T-cell (primary cell): ENCODE measurements at places on chromosomes 13 and 19.

DNA sequence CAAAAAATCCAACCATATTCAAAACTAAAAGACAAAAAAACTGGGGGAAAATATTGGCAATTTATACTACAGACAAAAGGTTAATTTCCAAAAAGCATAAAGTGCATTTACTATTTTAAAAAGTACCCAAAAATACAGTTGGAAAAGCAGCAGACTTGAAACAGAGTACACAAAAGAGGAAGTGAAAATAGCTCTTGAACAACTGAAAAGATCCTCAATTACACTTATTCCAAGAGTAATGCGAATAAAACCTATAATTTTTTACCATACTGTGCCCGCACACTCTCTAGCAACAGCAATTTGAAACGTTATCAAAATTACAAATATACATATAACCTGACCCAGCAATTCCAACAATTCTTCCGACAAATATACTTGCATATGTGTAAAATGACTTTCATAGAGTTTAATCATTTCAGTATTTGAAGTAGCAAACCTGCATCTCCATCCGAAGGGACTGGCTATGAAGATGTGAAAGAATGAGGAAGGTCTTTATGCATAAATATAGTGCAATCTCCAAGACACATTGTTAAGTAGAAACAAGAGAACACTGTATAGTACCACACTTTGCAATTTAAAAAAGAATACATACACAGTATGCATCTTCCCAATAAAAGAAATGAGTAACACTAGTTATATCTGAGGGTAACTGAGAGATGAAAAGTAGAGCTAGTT is 25.4 kb downstream of the ALG5 start:
- DNase-seq = no peak

DNA sequence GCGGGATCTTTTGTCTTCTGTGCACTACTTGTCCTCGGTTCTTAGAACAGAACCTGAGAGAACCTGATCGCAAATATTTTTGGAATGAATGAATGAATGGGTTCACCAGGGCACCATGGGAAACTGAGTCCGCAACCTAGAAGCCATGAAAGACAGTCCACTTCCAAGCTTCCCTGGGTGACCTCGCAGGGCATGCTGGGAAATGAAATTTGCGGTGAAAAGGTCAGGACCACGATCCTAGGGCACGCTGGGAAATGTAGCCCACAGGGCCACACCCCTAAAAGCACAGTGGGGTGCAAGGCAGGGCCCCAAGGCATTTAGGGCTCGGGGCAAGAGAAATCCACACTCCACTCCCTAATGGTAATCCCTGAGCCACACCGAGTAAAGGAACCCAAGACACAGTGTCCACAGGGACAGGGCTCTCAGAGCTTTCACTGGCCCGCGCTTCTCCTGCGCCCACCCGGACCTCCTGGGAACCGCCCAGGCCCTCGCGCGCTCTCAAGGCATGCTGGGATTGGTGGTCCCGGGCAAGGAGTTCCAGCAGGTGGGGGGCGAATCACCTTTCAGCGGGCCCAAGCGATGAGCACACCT is 1.1 kb upstream of the PPP1R12C start:
- no peak for DNase-seq

DNA sequence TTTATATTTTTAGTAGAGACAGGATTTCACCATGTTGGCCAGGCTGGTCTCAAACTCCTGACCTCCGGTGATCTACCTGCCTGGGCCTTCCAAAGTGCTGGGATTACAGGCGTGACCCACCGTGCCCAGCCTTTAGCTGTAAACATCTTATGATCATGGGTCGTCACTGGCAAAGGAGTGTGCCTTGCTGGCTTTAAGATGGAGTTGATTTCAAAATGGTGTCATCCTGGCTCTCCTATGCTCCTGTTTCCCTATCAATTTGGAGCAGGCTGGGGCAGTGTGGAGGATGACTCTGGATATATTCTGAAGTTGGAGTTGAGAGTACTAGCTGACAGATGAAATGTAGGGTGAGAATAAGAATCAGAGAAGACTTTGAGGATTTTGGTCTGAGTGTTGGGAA is 18.4 kb upstream of the ATP8A2 start:
- no peak for DNase-seq

- DNase-seq = no peak
These were observed 11.4 kb upstream of the STARD13 start for GRCh38 chr13:33296793-33297425.

GRCh38 chr13:20728579-20729311 is 25.2 kb downstream of the IL17D start:
- no peak for DNase-seq

GRCh38 chr13:96728463-96728862 is 265.8 kb downstream of the OXGR1 start:
- no peak for DNase-seq

DNA sequence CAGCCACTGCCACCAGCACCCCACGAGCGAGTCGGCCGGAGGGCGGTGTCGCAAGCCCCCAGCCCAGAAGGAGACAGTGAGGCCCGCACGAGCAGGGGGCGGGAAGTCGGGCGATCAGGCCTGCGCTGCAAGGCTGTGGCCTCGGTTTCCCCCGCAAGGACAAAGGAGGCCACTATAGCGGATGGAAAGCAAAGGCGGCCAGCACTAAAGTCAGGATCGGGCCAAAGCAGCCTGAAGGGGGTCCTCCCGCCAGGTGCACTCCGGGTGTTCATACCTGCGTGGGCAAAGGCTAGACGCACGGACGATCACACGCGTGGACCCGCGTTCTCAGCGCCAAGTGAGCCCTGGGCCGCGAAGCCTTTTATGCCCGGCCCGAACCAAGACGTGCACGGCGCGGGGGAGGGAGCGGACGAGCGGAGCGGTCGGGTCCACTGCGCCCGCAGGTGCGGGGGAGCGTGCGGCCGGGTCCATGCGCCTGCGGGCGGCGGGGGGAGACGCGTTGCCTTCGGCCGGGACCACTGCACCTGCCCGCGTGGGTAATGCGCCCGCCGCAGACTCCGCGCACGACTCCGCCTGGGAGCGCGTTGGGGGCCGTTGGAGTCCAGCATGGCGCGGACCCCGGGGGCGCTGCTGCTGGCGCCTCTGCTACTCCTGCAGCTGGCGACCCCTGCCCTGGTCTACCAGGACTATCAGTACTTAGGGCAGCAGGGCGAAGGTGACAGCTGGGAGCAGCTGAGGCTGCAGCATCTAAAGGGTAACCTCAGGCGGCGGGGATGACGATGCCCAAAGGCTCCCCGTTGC is at the start of the genes PRDX2 and THSD8:
TSS of gene PRDX2 (minus strand) at position 335 of the 801 bp plus-strand sequence. CDS start 539 bp downstream, outside the sequence.
TSS of gene THSD8 (plus strand) at position 604 of the 801 bp plus-strand sequence. CDS start at position 607, 3 bp downstream.
- peak; percentile 71 for DNase-seq

DNA sequence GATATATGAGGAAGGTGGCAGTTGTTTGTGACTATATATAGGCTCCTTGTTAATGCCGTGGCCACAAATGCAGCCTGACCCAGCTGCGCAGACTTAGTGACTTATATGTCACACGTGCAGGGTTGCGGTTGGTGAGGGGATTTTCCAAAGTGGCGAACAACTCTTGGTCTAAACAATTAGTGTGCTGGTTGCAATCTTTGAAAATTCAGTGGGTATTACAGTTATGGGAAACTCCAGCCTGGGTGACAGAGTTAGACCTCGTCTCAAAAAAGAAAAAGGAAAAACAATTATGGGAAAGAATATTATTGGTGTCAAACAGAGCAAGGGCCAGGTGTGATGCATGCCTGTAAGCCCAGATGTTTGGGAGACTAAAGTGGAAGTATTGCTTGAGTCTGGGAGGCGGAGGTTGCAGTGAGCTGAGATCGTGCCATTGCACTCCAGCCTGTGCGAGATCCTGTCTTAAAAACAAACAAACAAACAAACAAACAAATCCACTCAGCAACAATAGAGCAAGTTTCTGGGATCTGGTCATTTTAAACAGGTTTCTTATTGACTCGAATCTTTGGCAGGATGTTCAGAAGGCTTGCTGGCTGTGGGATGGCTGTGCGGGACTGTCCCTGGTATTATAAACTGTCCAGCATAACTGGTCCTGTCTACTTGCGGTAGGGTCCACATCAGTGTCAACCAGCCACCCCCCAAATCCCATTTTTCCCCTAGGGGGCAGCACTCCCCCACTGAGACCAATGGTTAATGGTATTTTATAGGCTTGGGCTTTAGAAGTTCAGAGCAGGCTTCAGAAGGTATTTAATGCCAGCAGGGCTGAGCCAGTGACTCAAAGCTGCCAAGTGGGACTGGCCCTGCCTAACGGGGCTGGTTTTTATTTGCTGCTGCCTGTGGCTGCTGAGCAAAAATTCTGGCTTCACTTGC is 15.4 kb downstream of the RELB start:
- DNase-seq = peak; percentile 61

GRCh38 chr13:50552424-50552966 is 291.0 kb downstream of the DLEU7 start:
- no peak for DNase-seq

DNA sequence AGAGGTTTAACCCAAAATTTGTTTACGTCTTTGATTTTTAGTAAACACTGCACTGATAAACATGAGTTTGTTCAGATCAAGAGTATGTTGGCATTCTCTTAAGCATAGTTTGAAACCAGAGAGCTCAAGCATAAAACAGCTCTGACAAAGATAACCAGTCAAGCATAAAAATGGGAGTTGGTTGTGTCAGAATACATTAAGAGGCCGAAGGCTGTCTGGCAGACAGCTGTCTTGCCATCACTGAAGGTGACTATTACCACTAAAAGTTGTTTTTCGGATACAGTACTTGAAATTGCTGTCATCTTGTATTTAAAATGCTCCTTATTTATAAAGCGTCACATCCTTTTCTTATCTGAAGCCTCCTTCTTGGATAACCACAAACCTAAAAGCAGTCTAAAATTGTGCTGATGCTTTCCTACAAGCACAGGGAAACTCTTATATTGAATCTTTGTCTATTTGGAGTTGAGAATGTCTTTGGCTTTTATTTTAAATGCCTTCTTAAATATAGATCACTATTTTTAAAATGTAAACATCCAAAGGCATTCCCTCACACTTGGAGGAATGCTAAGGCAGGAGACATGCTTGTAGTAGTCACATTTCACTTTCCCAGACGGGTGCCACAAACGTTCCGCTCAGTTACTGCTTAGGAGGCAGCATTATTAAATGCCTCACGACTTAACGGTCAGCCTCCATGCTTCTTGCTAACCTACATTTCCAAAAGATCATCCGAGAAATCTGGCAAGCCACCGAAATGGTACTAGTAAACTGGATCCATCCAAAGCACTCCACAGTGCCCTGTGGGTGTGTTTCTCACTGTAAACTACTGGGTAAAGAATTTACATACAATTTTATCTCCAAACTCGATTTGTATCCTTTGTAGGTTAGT is 1.5 kb downstream of the SMAD9 start:
- no peak for DNase-seq

DNA sequence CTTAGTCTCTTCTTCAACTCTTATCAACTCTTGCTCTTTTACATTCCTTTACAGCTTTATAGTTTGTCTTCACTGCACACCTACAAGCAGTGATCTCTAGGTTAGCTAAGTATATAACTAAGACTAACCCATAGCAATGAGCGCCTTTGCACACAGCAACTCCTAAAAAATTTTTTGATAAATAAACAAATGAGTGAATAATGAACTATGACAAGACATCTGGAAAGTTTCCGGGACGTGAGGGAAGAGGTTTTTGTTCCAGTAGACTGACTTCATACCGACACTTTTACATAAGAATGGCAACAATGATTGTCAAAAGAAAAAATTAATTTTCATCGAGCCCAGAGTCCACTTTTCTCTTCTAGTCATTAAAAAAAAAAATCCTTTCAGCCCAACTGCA is 98.3 kb downstream of the ELF1 start:
- DNase-seq = no peak

DNA sequence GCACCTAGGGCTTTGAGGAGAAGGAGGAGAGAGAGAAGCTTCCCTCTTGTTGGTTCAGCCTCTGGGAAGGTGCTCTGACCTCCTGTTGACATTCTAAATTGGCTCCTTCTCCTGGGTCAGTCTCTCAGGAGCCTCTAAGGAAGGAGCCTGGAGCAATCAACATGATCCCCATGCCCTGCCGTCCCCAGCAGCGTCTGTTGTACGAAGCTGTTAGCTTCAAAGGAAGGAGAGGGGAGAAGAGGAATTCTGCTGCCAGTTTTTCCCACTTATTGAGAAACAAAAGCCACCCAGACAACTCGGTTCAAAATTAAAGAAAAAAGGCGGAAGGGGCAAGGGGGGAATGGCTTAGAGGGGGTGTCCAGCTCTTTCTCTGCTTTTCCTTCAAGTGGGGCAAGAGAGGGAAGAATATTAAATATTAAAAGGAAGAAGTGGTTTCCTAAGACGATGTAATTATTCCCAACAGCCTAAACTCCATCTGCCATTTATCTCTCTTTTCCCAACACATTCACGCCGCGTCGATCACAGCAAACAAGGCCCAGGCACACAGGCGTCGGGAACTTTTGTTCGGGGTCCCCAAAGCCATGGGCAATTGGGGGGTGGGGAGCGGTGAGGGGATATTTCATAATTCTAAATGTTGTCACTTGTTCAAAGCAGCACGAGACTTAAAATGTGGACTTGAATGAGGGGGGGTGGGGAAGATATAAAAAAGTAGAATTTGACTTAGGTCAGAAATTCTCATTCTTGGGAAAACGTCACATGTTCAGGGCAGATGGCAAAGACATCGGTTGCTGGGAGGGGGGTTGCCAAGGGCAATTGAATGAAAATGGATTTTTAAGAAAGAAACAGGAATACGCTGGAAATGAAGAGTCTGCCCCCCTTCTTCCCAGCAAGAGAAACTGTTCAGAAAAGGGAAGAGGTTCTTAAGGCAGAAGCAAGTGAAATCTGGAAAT is 116.8 kb upstream of the CACNA1A start:
- no peak for DNase-seq

DNA sequence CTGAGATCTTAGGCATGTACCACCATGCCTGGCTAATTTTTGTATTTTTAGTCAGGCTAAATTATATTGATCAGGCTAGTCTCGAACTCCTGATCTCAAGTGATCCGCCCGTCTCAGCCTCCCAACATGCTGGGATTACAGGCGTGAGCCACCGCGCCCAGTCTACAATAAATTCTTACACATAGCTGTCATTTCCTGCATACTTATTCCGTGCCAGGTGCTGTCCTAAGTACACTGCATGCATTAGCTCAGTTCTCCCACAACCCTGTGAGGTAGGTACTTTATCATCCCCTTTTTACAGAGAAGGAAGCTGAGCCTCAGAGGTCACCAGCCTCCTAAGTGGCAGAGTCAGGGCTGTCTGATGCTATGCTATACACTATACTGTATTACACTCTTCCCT is 7.2 kb upstream of the RHPN2 start:
- DNase-seq = no peak

DNA sequence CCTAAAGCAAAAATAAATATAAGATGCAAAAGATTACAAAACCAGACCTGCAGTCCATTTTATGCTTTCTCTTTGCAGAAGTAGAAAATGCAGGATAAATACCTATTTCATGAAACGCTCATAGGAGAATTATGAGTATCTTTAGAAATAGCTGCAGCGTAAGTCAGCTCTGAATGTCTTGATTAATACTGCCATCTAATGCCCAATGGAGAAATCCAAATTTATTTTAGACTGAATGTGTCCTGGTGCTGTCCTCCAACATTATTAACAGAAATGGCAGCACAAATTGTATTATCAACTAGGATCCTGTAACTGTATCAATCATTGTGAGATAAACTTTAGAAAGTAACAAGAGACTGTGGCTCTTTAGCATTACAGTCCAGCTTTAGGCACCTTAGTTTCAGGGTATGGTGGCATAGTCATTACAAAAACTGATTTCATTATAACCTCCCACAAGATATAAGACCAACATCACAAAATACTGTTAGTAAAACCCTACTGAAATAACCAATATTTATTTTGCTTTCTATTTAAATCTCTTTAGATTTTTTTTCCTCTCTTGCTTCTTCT is 162.1 kb upstream of the MIR17HG start:
- no peak for DNase-seq
